Tibial artery (tissue), 4 donors: ENCODE measurements at places on chromosomes 5 and 9.

DNA sequence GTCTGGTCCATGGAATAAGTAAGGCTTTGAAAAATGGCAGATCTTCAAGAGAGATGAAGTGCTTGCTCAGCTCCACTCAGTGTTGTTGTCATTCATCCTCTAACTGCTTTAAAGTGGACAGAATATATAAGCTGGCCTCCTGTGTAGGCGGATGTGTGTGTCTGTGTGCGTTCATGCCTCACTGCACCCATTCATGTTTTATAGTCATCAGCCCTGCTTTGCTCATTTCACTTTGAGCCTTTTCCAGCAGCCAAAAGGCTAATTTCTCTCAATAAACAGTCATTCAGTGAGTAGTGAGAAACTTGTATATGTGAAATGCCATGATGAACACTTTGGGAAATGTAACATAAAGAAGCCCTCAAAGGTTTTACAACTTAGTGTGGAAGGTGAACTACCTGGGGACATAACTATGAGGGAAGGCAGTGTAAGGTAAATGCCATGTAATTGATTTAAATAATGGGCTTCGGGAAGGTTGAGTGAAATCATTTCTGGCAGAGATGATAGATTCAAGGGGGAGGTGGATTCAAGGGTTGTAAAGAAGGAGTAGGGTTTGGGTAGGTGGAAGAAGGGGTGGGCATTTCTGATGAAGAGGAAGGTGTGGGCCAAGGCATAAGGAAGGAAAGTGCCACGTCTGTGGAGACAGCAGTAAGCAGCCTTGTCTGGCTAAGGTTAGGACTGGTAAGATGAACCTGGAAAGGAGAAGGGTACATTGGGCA is 15.7 kb downstream of the TTC23L start:
- no peak for DNase-seq

DNA sequence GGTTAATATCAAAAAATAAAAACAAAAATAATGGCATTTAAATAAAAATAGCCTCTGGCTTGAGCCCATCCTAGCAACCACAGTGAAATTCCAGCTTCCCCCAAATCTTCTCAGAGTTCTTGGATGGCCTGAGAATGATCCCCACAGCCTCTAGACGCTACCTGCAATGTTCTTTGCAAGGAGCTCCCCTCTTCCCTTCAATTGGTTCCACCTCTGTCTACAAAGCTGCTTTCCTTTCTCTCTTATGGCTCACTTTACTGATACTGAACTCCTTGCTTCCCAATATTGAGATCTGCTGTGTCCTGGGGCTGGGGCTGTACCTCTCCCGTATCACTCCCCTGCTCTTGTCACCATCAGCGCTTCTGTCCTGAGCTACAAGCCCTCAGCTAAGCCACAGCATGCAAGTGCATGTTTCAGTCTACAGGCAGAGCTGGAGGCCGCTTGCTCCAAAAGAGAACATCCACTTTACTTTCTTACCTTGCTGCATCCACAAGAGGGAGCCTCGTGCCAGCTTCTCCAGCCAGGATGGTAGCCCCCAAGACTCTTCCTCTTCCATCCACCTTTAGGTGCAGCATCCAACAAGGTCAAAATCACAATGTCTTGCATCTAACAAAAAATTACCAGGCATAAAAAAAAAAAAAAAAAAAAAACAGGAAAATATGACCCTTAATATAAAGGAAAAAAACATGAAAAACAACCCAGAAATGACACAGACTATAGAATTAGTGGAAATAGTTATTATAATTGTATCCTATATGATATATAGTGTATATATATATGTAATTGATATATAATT is 57.4 kb upstream of the PRSS3 start:
- no peak for DNase-seq

- no peak for DNase-seq
Measured at GRCh38 chr5:73668486-73669111, 42.6 kb downstream of the ARHGEF28 start.

- no peak for DNase-seq
Measured at GRCh38 chr5:73392775-73393174, 55.8 kb downstream of the FOXD1 start.

DNA sequence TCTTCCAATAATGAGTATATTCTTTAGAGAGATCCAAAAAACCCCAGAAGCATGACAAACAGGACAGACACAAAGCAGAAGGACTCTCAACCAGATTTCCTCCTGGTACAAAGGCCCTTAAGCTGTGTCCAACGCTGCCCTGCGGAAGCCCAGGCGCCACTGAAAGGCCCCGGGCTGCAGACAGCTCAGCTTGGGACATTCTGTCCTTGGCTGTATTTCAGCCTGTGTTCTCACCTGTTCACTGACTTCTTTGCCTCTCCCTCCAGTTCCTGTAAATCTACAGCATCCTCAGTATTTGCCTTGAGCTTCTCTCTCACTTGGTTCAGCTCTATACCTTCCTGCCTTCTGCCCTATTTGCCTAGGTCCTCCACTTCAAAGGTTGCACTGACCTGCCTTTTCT is 96.5 kb downstream of the SH3TC2 start:
- DNase-seq: no peak

GRCh38 chr5:135740475-135740874 is 94.0 kb upstream of the SLC25A48 start:
- DNase-seq: no peak

- DNase-seq: peak; percentile 42
Measured at GRCh38 chr9:137975527-137975913, 97.9 kb downstream of the CACNA1B start.
